AG04449 (cell line): ENCODE measurements at places on chromosomes 12 and 14.

DNA sequence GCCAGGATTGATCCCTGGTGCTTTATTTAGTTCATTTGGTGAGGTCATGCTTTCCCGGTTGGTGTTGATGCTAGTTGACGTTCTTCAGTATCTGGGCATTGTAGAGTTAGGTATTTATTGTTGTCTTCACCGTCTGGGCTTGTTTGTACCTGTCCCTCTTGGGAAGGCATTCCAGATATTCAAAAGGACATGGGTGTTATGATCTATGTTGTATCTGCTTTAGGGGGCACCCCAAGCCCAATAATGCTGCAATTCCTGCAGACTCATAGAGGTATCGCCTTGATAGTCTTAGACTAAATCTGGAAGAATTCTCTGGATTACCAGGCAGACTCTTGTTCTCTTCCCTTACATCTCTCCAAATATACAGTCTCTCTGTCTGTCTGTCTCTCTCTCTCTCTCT is 42.1 kb downstream of the AK7 start:
- no peak for DNase-seq

DNA sequence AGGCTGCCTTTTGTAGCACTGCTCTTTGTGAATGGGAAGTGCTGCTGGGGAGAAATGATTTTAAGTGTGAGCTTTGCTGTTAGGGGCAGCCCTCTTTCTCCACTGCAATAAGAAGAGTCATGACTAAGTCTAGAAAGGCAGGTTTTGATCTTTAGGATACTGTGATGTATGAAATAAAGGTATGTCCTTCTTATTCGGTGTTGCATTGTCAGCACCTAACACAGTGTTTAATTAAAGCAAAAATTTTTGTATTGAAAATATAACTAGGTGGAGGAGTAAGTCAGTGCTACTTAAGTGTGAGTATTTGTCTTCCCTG is 81.5 kb downstream of the ETV6 start:
- DNase-seq = no peak

DNA sequence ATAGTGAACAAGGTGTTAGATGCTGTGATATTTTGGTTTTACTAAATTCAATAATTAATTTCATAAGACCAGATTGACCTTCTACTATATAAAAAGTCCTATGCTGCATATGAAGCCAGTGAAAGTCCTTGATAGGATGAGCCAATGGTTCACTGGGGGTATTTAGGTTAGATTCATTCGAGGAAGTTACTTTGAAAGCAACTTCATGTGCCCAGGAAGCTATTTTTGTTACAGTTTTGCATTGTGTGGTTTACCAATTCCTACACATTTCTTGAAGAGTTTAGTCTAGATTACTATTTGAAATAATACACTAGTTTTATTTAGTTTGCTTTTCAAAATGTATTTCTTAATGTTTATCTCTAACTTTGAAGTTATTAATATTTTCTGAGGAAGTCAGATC is 58.5 kb upstream of the RMST start:
- DNase-seq = no peak

GRCh38 chr12:62983594-62983993 is 48.6 kb upstream of the PPM1H start:
- DNase-seq = no peak

- DNase-seq = no peak
Measured at GRCh38 chr14:61889914-61890351, 127.7 kb downstream of the SNAPC1 start.

- DNase-seq = no peak
Measured at GRCh38 chr12:110687396-110688169, 1.3 kb downstream of the HVCN1 start.

GRCh38 chr14:103550451-103551337 is 11.8 kb downstream of the BAG5 start:
- no peak for DNase-seq

DNA sequence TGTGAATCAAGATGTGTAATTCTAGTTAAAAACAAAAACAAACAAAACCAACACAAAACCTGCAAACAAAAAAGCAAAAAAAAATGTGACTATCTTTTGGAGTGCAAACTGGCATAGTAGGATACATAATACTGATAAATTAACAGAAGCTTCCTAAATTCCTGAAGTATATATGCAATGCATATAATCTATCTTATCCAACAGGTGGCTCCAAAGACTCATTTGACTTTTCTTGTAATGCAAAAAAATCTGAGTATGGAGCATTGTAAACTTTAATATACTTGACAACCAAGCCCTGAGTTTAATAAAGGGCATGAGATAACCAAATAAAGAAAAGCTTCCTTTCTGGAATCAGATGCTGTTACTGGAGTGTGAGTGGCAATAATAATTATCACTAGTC is 1003.6 kb downstream of the FSCB start:
- DNase-seq = no peak
